ENCODE measurements at places on chromosomes 7 and 10.

DNA sequence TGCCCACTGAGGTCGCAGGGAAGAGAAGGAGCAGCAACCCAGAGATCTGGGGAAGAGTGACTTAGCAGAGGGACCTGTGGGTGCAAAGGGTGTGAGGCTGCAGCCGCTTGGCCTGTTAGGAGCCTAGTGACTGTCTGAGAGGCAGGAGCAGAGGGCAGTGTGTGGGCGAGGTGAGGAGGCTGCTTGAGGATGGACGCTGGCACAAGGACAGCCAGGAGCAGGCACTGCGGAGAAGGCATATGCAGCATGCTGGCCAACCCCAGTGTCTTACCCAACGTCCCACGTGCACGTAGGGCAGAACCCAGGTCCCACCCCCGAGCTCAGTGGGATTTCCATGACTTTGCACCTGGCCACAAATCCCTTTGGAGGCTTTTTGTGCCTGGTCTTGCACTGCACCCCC is 54.1 kb downstream of the C10orf105 start:
- no peak for DNase-seq

GRCh38 chr7:30255064-30255769 is 29.2 kb upstream of the ZNRF2 start:
- no peak for DNase-seq

DNA sequence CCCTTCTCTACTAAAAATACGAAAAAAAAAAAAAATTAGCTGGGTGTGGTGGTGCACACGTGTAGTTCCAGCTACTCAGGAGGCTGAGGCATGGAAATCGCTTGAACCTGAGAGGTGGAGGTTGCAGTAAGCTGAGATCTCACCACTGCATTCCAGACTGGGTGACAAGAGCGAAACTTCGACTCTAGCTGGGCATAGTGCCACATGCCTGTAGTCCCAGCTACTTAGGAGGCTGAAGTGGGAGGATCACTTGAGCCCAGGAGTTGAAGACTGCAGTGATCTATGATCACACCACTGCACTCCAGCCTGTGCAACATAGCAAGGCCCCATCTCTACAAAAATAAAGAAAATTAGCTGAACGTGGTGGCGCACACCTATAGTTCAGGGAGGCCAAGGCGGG is 1.2 kb upstream of the SPACDR start:
- DNase-seq = no peak

- DNase-seq = no peak
These were observed 102.0 kb upstream of the HDAC9 start for GRCh38 chr7:18393465-18394118.

DNA sequence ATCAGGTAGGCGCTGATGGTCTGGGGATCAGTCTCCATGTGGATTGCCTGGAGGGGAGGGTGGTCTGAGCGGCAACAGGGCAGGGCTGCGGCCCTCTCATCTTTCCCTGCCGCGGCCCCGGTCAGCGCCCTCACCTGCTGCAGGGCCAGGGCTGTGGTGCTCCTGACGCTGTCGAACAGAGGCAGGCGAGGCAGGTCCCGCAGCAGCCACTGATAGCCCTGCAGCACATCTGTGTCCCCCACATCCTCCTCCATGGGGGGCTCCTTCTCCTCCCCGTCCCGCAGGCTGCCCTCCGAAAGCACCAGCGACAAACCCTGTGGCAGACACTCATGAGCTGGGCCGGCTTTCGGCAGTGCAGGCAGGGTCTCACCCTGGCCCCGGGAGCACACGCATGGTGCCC is 19.0 kb downstream of the INTS1 start:
- no peak for DNase-seq

DNA sequence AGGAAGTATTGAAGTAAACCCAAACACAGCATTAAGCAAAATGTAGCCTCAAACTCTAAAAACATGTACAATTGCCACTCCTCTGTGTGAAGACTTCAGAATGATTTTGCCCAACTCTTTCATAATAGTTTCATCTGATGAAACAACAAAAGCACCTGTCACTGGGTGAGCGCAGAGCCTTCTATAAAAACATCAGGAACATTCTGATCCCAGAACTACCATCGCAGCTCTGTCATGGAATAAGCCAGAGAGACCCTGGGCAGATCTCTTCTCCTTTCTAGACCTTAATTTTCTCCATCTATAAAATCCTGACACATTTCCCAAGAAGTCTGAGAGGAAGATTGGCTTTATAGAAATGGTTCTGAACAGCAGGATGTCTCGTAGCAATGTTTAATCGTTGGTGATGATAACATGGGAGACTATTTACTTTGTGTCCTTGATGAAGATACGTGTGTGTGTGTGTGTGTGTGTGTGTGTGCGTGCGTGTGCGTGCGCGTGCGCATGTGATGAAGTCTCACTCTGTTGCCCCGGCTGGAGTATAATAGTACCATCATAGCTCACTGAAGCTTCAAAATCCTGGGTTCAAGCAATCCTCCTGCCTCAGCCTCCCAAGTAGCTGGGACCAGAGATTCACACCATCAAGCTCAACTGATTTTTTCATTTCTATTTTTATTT is 198.0 kb downstream of the KIAA1217 start:
- no peak for DNase-seq

DNA sequence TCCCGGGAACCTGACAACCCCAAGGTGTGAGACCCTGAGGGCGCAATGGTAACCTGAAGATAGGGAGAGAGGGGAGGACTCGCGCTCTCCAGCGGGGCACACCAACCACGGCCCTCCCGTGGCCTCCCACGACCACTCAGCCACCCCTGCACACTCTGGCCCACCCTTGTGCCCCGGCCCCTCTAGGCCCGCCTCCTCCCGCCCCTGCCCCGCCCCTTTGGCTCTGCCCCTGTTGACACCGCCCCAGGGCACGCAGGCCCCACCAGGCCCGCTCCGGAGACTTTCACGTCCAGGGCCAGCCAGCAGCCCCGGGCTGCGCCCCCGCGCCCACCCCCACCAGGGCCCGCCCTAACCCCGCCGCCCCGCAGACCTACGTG is 10.9 kb downstream of the ATG9B start:
- DNase-seq = no peak

DNA sequence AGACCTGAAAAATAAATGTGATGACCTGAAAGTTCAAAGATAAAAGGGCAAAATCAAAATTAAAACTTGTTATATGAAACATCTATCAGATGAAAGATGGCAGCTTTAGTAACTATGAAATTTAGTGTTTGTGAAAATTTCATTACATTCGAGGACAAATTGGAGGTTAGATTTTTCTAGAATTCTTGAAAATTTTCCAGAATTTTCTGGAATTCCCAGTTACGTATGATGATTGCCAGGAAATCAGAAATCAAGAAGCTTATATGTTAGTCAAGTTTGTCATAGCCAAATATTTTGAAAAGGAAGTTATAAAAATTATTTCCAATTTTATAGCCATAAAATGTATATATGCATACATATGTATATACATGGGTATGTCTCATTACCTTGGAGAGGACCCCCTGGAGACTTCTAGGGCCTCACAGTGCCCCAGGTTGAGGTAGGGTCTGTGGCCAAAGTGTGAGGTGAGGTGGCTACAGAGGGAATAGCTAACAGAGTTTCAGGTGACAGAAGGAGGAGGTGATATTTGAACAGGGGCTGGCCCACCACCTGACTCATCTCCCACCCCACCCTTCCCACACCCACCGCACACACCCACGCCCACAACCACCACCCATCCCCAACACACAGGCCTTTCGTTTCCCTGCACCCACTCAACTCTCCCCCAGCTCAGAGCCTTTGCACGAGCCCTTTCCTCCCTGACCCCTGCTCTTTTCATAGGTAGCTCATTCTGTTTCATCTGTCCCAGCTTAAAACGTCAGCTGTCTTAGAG is 21.5 kb downstream of the C10orf105 start:
- no peak for DNase-seq

- no peak for DNase-seq
These were observed 158.4 kb downstream of the NEURL1 start for GRCh38 chr10:103651783-103652476.

DNA sequence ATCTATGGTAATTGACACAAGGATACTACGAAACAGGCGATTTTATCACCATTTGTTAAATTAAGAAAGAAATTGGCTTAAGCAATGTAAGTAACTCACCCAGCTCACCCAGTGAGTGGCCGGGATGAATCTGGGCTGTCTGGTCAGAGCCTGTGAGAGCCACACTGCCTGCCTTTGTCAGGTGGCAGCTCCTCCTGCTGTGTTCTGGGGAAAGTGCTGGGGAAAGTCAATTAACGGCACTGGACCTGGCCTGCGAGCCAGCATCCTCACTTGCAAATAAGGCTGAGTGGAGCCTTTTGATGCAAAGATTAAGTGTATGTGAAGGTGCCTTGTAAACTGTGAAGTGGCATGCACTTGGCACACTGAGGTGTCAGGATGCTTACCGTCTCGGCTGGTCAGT is 13.4 kb upstream of the CXCL12 start:
- DNase-seq = peak; percentile 47

GRCh38 chr7:86320889-86321288 is 322.8 kb upstream of the GRM3 start:
- no peak for DNase-seq

DNA sequence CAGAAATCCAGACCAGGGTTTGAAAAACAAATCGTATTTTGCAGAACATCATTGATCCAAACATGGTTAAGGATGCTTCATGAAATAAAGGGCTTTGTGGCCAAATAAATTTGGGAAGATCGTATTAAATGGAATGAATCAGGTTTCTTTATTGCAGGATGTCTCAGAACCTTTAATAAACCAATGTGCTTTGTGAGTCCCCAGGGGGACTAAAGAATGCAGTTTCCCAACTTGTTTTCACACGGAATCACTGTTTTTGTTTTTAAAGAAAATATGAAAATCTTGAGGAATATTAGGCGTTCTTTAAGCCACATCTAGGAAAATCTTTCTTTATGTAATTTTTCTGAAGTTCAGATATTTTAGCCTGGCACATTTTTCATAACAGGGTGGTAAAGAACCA is 16.8 kb upstream of the CCDC172 start:
- DNase-seq = no peak

GRCh38 chr10:90276894-90277475 is 575.6 kb downstream of the KIF20B start:
- DNase-seq = no peak

DNA sequence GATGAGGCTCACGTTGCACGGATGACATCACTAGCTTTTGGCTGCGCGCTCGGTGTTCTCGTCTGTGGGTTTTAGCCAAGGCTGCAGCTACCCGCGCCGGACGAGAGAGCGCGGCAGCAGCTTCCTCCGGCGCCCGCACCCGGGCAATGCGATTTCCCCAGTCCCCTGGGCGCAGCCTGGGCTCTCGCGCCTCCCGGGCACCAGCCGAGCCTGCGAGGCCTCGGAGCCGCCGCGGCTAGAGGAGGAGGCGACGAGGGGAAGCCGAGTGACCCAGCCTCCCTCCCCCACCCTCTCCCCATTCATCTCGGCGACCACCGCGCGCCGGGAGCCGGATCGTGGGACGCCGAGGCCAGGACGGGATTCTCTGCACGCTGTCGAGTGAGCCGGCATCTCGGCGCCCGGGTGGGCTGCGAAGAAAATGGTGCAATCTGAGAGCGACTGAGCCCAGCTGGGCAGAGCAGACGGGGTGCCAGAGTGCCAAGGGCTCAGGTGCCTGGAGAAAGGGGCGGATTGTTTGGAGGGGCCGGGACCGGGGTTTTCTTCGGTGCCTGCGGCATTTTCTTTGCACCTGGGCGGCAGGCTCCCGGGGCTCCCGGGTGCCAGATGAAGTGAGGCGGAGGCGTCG is 1.2 kb upstream of the TMEM178B start:
- no peak for DNase-seq

- no peak for DNase-seq
These were observed 139.5 kb upstream of the FZD8 start for GRCh38 chr10:35781643-35782035.

GRCh38 chr10:91953600-91954160 is 30.1 kb downstream of the BTAF1 start:
- DNase-seq = no peak

- peak; percentile 54 for DNase-seq
These were observed 208.6 kb upstream of the YAE1 start for GRCh38 chr7:39357648-39358047.
